ENCODE measurements at places on chromosomes 4 and X. TPM values are rescaled to one million over a fixed set of nuclear protein-coding genes. Genes with fewer than 3 reads are reported as not detected.

TIGD4 gene
- under 0.01 TPM for total RNA-seq

SMIM10 gene
- not detected for total RNA-seq

KLHL13 gene
- total RNA-seq = 0.63 TPM

SPANXC gene
- total RNA-seq = not detected

DMP1 gene
- not detected for total RNA-seq

AMTN gene
- not detected for total RNA-seq

KDR gene
- total RNA-seq = not detected

USP9X gene
- total RNA-seq = 183 TPM

PRSS12 gene
- total RNA-seq = 0.21 TPM

DGAT2L6 gene
- not detected for total RNA-seq

SPANXN2 gene
- not detected for total RNA-seq

TMEM150C gene
- total RNA-seq = 0.21 TPM

NAT8L gene
- total RNA-seq = 0.10 TPM

AWAT2 gene
- total RNA-seq = not detected

ADH7 gene
- total RNA-seq = not detected

ADH1B gene
- total RNA-seq = not detected

GAGE12E gene
- total RNA-seq = not detected

DRD5 gene
- not detected for total RNA-seq

SPANXA1 gene
- not detected for total RNA-seq

EDNRA gene
- total RNA-seq = under 0.01 TPM

POU4F2 gene
- not detected for total RNA-seq

PAGE2B gene
- total RNA-seq = not detected

CXXC4 gene
- 0.21 TPM for total RNA-seq

ADGRA3 gene
- 2.2 TPM for total RNA-seq

DCAF4L1 gene
- 0.21 TPM for total RNA-seq

NLGN4X gene
- total RNA-seq = under 0.01 TPM

SUV39H1 gene
- 7.0 TPM for total RNA-seq

SPATA4 gene
- total RNA-seq = not detected

ARSJ gene
- total RNA-seq = 0.10 TPM

TGIF2LX gene
- total RNA-seq = not detected

MID1 gene
- under 0.01 TPM for total RNA-seq

MAGEC2 gene
- total RNA-seq = not detected

TSPAN7 gene
- total RNA-seq = not detected

VCX3B gene
- total RNA-seq = not detected

G3BP2 gene
- 228 TPM for total RNA-seq

ADGRG2 gene
- under 0.01 TPM for total RNA-seq

RPS6KA6 gene
- 0.21 TPM for total RNA-seq

AFAP1 gene
- 6.7 TPM for total RNA-seq

GUCY1A1 gene
- 6.4 TPM for total RNA-seq

MEPE gene
- total RNA-seq = 0.21 TPM

EVC gene
- total RNA-seq = 0.52 TPM

MAGEA12 gene
- total RNA-seq = not detected

MAGEE2 gene
- total RNA-seq = not detected

GABRE gene
- total RNA-seq = under 0.01 TPM

ANOS1 gene
- total RNA-seq = under 0.01 TPM

REPS2 gene
- total RNA-seq = 1.8 TPM

MAGEC1 gene
- not detected for total RNA-seq

PRRG3 gene
- not detected for total RNA-seq
